ENCODE measurements at places on chromosomes 2 and 18. TPM values are rescaled to one million over a fixed set of nuclear protein-coding genes. Genes with fewer than 3 reads are reported as not detected.

DNA sequence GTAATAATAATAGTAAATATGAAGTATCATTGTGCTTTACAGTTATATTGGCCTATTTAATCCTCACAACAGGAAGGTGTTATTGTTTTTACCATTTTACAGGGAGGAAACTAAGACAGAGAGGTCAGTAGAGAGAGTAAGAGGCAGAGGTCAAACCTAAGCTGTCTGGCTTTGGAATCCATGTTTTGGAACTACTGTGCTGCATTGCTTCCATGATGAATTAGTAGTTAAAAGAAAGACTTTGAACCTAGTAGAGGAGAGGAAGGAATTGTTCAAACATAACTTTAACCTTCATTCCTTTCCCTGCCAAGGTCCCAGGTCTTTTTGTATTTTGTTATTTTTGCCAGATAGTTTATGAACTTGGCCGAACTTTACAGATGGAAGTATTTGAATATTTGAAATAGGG lies 80.9 kb downstream of the PHLPP1 start:
- DNase-seq = no peak

DNA sequence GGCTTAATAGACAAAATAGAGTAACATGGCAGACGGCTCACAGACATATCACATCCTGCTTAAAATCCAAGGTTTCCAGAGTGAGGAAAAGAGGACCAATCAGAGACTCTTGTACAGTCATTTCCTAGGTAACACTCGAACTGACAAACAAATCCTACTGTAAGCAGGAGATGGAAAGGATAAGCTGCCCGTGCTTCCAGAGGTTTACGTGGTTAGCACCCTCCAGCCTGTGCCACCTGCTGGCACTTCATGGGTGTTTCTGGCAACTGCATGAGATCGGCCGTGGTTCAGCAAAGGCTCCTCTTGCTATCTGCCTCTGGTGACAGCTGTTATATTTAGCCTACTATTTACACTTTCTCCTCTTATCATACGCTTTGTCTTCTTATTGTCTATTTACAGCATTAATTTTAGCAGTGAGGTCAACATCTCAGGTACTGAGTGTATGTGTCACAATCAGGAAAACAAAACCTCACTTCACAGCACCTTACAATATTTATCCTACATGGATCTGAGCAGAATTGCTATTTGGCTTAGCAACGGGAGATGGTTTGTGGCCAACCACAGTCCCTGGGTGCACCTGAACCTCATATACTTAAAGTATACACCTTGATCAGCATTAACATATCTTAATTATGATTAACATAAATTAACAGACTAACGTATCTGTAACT lies 226.9 kb downstream of the TMEM163 start:
- peak; percentile 37 for DNase-seq

The DCTN1 gene
- 74.8 TPM for total RNA-seq

The MAPK4 gene
- 0.17 TPM for total RNA-seq

The MDH1B gene
- 3.6 TPM for total RNA-seq
